ENCODE measurements at places on chromosomes 2 and 18. TPM values are rescaled to one million over a fixed set of nuclear protein-coding genes. Genes with fewer than 3 reads are reported as not detected.

LYG2 gene
- total RNA-seq: not detected

CTAGE1 gene
- 0.06 TPM for total RNA-seq

DTNB gene
- 35.9 TPM for total RNA-seq

CASP10 gene
- 18.9 TPM for total RNA-seq

LGALSL gene
- total RNA-seq: 19.9 TPM

MATN3 gene
- 0.89 TPM for total RNA-seq

TDRD15 gene
- not detected for total RNA-seq

TUBA3E gene
- total RNA-seq: not detected

GRCh38 chr2:150783015-150783414, 295.5 kb upstream of the RND3 start:
- no peak for DNase-seq

DNA sequence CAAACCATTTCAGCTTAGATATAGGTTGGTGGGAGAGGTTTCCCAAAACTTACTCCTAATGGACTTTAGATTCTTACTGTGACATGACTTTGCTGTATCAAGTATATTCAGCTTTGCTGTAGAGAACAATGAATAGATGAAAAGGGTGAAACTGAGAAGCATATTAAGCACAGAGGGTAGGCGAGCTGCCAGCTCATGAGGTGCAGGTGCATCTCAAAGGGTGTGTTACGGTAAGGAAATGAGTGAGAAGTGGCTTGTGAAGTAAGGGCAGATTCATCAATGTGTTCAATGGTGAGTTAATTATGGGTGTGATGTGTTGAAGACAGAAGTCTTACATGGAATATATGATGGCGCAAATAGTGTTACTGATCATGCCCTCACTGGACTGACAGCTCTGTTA, 49.3 kb downstream of the CD8B2 start:
- no peak for DNase-seq

GRCh38 chr2:191713837-191714236, 35.9 kb downstream of the NABP1 start:
- no peak for DNase-seq

- no peak for DNase-seq
Observed at GRCh38 chr2:29322011-29322410, 206.8 kb downstream of the CLIP4 start.

- DNase-seq: no peak
Observed at GRCh38 chr18:44098551-44099098, 582.1 kb upstream of the SETBP1 start.

DNA sequence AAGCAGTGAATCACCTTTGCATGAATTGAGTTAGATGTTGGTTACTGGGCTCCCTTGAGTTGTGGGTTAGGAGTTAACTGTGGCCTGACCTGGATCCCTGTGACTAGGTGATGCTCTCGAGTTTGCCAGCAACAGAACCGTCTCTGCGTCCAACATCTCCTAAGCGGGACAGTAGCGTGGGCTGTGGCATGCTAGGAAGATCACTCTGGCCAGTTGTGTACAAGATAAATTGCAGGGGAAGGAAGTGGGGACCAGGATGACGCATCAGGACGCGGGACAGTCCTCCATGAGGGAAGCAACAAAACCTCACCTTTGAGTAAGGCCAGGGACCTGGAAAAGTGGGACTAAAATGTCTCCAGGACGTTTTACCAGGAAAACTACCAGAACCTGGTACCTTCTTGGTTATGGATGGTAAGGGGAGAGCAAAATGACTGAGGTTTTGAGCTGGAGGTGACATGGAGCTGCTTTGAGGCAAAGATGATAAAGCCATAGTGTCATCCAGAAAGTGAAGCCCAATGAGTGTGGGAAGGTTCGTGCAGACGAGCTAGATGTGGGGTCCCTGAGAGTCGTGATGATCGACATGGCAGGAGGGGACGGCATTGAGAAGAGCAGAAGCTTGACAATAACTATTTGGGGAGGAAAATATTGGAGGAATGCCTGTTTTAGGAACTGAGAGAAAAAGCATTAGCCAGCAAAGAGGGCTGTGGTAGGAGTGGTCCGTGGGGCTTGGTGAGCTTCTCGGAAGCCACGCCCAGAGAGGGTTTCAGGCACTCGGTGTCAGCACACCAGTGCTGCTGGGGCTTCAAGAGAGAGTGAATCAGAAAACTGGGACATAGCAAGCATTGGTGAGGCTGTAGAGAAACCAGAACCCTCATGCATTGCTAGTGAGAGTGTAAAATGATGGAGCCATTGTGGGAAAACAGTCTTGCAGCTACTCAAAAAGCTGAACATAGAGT, 95.1 kb downstream of the SMAD7 start:
- no peak for DNase-seq

- no peak for DNase-seq
Observed at GRCh38 chr2:153388246-153388645, 90.3 kb downstream of the RPRM start.

- DNase-seq: no peak
Observed at GRCh38 chr2:108257757-108258331, 18.1 kb downstream of the SULT1C3 start.

- no peak for DNase-seq
Observed at GRCh38 chr2:20487392-20488174, 40.7 kb downstream of the RHOB start.

DNA sequence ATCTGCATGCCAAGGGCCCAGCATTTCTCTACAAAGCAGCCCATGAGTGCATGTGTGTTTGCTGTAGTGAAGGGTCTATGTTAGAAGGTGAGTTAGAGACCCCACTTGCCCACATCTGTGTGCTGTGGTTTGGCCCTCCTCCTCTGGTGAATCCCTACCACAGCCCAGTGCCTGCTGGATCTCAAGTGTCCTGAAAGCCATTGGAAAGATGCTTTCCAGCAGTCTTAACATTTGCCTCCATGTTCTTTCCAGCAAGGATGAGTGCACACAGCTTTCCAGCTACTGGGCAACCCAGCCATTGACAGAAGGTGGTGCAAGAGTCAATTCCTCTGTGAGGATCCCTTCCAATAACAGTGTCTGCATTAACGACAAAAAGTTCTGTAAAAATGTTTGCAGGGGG, 13.6 kb downstream of the CRIM1 start:
- no peak for DNase-seq

GRCh38 chr2:144201868-144202468, 318.0 kb downstream of the ZEB2 start:
- no peak for DNase-seq

GRCh38 chr18:49169037-49169521, 218.3 kb upstream of the SMAD7 start:
- no peak for DNase-seq

DNA sequence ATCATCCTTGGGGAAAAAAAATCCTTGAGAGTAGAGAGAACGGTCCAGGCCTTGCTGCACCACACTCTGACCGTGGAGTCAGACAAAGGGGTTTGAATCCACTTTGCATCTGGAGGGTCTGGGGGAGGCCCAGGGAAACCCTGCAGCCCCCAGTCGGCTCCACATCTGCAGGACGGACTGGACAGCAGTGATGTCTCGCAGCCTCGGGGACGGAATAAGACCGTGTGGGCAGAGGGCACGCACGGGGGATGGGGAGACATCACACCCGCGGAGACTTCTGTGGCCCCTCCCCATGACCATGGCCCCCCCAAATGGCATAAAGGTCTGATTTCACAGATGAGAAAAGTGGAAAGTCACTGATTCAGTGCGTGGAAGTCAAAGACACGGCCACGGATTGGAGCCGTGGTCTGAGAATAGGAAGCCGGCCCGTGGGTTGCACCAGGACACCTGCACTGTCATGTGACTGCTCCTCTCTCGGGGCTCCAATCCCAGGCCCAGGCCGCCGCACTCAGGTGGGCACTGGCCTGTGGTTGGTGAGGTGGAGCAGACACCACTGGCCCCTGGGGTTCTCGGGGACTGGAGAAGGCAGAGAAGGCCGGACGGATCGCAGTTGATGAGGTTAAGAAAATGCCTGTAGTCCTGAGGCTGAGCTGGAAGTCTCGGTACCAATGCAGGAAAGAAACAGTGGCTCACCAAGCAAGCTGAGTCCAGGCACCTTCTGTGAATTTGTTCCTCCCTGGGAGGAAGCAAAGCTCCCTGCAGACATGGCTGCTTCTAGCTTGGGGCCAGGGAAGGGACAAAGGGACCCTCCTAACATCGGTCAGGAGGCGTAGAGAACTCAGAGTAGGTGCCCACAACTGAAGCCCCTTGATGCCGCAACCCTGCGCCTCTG, 61.8 kb downstream of the RTP5 start:
- no peak for DNase-seq

DNA sequence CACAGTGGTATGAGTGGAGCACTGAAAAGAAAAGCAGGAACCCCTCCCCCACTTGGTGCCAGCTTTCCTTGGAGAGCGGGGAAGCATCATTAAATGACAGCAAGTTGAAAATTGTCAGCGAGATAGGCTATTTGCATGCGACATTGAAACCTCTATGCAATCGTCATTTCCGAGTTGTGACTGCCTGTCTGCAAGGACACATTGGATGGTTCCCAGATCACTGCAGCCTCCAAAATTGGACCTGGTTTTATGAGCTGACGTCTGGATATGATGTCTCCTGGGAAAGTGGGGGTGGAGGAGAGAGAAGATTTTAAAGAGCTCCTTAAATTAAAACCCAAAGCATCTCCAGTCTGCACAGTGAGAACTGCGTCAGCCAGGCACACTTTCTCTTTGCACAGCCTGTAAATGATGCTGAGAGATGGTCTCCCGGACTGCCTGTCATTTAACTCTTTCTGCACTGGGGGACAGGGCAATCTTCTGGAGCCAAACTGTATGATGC, 57.8 kb upstream of the KIF5C start:
- no peak for DNase-seq

DNA sequence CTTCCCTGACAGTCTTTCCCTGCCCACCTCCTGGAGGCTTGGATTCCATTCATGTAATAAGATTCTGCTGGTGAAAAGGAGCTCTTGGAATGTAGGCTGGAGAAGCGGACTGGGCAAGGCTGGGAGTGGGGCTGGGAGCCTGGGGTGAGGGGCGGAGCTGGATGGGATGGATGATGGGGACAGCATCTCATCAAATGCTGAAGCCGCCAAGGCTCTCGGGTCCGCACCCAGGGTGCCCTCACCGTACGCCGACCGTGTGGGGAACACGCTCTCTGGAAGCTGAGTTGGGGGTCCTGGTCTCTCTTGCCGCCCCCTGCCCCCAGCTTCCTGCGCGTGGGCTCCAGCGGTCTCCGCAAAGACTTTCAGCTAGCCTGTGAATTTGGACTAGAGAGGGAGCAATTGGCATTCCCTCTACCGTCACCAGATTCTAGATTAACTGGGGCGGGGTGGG, 9.1 kb downstream of the RAX start:
- DNase-seq: no peak

DNA sequence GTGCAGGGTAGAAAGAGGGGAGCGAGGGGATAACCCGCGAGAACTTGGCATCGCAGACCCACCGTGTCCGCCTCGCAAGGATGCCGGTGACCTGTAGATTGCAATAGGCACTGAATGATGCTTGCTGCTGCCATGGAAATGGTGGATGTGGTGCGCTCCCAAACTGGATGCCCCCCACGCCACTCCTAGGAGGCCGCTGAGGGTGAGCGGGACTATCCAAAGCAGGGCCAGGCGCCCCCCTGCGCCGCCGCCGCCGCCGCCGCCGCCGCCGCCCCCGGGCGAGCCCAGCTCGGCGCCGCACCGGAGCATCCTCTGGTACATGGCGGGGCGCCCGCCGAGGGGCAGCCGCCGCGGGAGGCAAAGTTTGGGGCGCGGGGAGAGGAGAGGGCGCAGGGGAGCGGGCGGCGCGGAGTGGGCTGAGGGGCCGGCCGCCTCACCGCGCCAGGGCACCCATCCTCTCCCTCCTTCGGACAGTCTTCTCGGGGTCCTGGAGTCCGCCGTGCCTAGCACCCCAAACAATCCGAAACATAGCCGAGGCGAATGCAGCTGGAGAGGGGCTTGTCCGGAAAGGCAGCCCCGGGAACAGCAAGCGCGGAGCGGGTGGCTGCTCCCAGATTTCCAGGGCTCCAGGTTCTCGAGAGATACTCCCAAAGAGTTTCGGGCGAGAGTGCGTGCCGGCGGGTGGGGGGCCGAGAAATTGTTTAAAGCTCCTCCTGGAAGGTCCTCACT, 685.1 kb downstream of the NRXN1 start:
- no peak for DNase-seq

- no peak for DNase-seq
Observed at GRCh38 chr2:190693533-190694232, 44.8 kb downstream of the NAB1 start.

DNA sequence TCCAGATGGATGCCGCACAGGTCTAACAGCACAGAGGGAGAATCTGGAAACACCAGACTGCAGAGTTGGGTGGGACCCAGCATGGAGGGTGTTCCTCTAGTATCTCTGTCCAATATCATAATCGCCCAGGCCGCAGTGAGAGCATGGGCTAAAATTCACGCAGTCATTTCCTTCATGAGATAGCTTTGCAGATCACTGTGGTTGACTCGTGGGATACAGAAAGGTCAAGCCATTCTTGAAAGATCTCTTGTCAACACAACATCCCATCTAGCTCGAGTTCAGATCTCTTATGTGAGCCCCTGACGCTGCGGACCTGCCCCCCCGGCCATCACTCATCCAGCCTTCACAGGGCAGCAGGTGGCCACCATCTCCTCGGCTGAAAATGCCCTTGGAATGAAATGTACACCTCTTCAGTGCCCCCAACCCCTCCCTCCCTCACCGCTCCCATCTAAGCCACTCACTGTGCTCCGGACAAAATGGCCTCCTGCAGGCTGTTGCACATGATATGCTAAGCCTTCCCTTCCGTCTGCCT, 45.9 kb downstream of the FOSL2 start:
- no peak for DNase-seq

- no peak for DNase-seq
Observed at GRCh38 chr2:42050703-42051542, 3.1 kb downstream of the PKDCC start.

- no peak for DNase-seq
Observed at GRCh38 chr18:76913583-76913982, 91.2 kb downstream of the ZNF236 start.

- DNase-seq: no peak
Observed at GRCh38 chr2:29255004-29255403, 139.8 kb downstream of the CLIP4 start.

- no peak for DNase-seq
Observed at GRCh38 chr2:75411574-75411973, 149.2 kb downstream of the EVA1A start.

Measured in mucosa of gallbladder (tissue), 1 donor.